ENCODE measurements at places on chromosomes 11 and 22. TPM values are rescaled to one million over a fixed set of nuclear protein-coding genes. Genes with fewer than 3 reads are reported as not detected.

ANKK1 gene
- total RNA-seq: 0.16 TPM

BBOX1 gene
- total RNA-seq: not detected

PLA2G3 gene
- total RNA-seq: not detected

RPUSD4 gene
- 52.0 TPM for total RNA-seq

SYNGR1 gene
- total RNA-seq: 1.2 TPM

SHISA8 gene
- total RNA-seq: 5.0 TPM

SLC43A1 gene
- total RNA-seq: 18.3 TPM

YAP1 gene
- total RNA-seq: 0.15 TPM
